CD8-positive, alpha-beta memory T cell (primary cell): ENCODE measurements at places on chromosomes 3 and 15.
A peak's percentile ranks its signal among the peaks of the same experiment; 100 is the strongest.

GRCh38 chr3:153552887-153553604 lies 391.0 kb downstream of the RAP2B start:
- no peak for DNase-seq

- DNase-seq = no peak
Measured at GRCh38 chr15:100842756-100843730, 36.6 kb upstream of the ALDH1A3 start.

DNA sequence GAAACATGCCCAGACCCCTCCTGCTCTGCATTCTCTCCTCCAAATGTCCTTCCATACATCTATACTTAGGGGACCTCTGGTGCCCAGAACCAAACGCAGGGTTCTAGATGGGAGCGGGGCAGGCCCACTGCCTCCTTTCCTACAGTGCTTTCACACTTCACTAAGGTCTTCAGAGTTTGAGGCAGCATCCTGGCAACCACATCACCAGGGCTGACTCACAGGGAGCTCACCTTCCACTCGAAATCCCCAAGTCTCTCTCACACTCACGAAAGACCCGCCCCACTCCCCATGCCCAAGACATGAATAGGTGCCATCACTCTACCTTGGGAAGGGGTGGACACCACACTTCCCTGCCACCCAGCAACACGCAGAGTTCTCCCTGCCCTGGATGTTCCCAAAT lies 18.9 kb downstream of the HOMER2 start:
- DNase-seq = no peak

GRCh38 chr3:151262871-151263525 lies 15.3 kb downstream of the P2RY14 start:
- no peak for DNase-seq

DNA sequence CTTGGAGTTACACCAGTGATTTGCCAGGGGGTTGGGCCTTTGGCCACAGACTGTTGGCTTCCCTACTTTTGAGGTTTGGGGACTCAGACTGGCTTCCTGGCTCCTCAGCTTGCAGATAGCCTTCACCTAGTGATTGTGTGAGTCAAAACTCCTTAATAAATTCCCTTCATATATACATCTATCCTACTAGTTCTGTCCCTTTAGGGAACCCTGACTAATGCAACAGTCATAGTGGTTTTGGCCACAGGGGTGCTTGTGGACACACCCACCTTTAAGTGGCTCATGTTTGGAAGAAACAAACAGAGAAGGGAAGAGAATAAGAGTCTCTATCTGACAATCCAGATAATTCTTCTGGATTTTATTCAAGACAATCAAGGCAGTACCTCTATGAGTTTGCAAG lies 457.7 kb downstream of the EPHA3 start:
- DNase-seq = no peak

GRCh38 chr3:56368846-56369245 lies 99.4 kb downstream of the ERC2 start:
- DNase-seq = no peak

- no peak for DNase-seq
Measured at GRCh38 chr3:119125742-119126504, 20.0 kb upstream of the TEX55 start.

DNA sequence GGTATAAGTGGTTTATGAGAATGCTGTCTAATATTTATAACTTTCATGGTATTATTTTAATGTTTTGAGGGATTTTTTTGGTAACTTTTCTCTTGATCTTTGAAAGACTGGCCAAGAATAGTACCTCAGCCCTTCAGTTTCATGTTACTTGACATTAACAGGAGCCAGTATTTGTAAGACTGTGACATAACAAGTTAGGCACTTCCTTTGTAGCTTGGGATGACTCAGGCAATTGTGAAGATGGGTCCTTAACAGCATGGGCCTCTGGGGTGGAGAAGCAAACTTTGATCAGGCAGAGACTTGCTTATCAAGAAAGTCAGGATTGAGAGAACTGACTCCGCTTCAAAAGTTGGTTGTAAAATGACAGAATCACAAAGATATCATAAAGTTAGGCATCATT lies 9.5 kb downstream of the LRRC49 start:
- DNase-seq = no peak

DNA sequence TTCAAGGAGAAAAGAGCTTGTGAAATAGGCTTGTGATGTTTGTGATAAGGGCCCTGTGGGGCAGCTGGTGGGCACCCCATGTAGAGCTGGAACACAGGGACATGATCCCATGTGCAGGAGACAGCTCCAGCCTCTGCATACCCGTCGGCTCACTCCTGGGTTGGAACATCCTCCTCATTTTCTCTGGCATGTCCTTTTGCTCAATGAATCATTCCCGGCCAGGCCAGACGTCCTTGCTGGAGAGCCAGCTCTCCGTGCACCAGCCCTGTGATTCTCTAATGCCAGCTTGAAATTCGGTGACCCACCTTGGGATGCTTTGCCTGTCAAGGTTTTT lies 77.3 kb downstream of the SMAD3 start:
- no peak for DNase-seq

DNA sequence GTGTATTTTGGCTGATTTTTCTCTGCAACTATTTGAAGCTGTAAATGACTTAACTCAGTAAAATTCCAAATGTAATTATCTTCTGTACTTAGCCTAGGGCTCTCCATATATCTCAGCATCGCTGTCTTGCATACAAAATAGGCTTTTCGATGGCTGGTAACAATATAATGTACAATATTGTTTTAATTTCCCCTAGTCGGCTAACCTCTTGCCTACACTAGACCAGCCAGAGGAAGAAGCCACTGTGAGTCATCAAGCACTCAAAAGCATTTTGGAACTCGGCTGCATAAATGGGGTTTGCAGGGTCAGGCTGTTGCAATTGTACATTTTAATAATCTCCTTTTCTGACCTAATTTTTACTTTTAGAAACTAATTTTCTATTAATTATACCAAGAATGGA lies 583.8 kb downstream of the FOXP1 start:
- no peak for DNase-seq

GRCh38 chr15:94026458-94027304 lies 204.7 kb upstream of the MCTP2 start:
- DNase-seq = no peak

GRCh38 chr3:174202561-174202960 lies 656.6 kb upstream of the NAALADL2 start:
- no peak for DNase-seq

DNA sequence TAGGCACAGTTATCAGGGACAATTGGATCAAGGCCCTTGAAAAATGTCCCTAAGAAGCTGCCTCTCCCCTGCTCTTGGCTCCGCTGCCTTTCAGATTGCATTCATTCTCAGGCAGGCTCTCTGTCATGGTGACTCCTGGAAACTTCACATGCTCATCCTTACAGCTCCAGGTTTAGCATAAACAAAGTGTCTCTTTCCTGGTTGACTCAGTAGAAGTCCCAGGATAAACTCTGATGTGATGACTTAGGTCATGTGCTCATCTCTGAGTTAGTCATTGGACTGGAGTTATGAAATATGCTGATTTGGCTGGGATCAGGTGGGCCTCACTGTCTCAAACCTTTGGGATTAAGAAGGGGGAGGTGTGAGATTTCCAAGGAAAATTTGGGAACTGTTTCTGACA lies 243.8 kb downstream of the ZNF621 start:
- no peak for DNase-seq

GRCh38 chr3:131903988-131904415 lies 130.8 kb downstream of the CPNE4 start:
- DNase-seq = no peak

DNA sequence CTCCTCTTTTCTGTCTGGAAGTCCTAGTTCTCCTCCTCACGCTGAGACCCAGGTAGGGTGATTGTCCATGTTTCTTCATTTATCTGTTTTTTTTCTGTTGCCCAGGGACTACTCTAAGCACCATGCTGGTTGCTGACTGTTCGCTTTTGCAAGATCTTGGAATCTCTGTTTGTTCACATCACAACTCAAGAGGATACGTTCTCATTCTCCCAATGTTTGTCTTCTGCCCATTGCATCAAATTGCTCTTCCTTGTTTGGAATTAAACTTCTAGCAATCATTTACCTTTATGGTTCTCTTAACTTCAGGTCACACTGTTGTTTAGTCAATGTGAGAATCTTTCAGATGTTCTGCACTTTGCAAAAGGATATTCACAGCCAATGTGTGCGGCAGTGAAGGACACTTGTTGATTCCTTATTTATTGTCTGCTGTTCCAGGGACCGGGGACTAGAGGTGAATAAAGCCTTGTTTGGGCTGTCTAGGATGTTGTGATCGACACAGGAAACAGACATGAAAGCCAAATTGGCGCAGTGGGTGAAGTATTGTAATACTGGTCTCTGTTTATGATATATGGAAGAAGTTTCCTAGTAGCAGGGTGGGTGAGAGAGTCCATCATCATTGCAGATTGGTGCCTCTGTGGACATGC lies 24.5 kb downstream of the LPP start:
- no peak for DNase-seq

DNA sequence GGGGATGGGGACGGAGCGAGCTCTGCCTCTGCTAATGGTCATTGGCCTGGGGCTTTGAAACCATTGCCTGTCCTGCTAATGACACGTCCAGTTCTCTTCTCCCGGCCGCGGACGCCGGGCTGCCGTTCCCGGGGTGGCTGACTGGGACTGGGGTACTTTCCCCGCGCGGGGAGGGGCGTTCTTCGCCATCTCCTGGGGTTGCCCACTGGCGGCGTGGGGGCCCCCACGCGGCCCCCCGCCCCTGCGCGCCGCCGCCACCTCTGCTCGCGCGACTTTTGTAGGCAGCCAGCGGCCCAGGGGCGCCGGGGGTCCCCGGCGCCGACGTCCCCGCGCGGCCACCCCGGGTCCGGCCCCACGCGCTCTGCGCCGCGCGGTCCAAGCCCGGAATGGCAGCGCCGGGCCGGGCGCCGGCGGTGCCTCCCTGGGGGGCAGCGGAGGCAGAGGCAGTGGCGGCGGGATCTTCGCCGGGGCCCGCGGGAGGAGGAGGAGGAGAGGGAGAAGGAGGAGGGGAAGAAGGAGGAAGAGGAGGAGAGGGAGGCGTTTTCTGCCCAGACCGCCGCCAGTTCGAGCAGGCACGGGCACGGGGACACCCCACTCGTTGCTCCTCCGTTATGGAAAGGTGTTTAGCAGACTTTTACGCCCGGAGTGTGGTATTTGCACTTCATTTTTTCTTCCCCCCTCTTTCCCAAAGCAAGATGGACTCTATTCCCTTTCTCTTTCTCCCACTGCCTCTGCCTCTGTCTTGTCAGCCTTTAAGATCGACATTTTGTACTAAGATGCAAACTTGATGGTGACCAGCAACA lies 2.3 kb downstream of the BBX start:
- DNase-seq = peak; percentile 60

GRCh38 chr3:52068055-52068571 lies 11.7 kb upstream of the DUSP7 start:
- DNase-seq = no peak

GRCh38 chr3:197847866-197848401 lies 56.9 kb downstream of the LRCH3 start:
- DNase-seq = peak; percentile 30

DNA sequence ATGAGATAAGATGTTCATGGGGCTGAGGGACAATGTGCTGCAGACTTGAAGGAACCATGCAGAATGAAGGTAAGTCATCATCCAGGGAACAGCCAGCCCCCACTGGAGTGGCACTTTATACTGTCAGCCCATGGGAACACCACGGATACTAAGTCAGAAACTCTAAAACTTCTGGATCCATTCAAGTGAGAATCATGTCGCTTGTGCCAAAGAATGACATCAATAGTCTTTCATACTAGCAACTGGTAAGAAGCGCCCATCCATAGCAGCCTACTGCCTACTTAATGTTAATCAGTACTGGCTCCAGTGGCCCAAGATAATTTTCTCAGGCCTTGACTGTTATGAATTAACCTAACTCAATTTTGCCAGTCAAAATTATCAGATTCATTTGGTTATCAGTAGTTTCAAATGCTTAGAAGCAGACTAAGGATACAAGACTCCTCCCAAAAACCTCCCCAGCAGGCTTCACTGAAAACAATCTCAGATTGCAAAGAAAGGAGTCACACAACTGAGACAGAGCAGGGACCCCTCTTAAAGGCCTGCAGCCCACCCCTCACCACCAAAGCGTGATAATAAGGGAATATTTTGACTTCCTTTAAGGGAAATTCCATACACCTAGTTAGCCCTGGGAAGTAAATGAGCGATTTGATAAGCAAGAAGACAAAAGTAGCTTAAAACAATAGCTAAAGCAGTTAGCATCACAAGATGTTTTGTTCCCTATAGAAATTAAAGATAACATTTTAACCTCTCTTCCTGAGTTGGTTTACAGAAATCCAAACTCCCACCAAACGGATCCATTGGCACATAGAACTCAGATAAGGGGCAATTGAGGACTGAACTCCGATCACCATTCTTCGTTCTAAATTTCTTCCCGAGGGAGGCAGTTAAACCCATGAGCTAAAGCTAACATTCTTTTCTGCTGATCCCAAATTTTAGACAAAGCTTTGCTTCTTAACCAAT lies 98.8 kb downstream of the TGFBR2 start:
- DNase-seq = no peak

DNA sequence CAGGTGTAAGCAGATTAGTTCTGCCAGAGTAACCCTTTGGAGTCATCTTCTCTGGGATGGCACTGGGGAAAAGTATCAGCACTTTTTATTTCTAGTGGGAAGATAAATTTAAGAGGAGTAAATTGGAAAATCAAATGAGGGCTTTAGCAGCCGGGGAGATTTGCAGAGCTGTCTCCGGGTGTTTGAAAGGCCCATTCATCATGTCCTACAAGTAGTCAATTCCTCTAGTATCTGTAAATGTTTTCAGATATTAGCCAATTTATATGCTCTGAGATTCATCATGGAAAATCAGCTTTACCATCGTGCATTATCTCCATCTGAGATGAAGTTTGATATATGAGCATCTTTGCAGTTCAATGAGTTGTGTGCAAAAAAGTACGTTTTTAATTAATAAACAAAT lies 93.6 kb downstream of the CDIN1 start:
- DNase-seq = no peak

DNA sequence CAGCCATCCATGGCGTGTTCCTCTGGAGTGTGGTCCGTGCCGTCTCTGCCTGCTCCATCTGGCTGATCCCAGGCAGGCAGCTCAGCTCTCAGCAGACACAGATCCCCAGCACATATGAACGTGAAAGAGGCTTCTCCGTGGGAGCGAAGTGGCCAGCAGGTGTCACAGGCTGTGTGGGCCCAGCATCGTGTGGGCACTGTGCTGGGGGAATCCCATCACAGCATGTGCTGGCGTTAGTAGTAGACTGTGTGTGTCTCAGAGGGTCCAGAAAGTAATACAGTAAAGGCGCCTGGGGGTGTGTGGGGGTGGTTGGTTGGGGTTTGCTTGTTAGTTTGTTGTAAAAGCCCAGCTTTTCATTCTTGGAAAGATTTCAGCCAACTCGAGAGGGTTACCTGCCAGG lies 147.6 kb downstream of the IGF1R start:
- DNase-seq = no peak

- DNase-seq = no peak
Measured at GRCh38 chr3:61117045-61117898, 134.0 kb downstream of the FHIT start.

- DNase-seq = no peak
Measured at GRCh38 chr3:21839592-21839991, 88.6 kb upstream of the ZNF385D start.

- DNase-seq = no peak
Measured at GRCh38 chr3:47847260-47847659, 44.3 kb downstream of the DHX30 start.
